ENCODE measurements at places on chromosomes 16 and 17.
A peak's percentile ranks its signal among the peaks of the same experiment; 100 is the strongest.

DNA sequence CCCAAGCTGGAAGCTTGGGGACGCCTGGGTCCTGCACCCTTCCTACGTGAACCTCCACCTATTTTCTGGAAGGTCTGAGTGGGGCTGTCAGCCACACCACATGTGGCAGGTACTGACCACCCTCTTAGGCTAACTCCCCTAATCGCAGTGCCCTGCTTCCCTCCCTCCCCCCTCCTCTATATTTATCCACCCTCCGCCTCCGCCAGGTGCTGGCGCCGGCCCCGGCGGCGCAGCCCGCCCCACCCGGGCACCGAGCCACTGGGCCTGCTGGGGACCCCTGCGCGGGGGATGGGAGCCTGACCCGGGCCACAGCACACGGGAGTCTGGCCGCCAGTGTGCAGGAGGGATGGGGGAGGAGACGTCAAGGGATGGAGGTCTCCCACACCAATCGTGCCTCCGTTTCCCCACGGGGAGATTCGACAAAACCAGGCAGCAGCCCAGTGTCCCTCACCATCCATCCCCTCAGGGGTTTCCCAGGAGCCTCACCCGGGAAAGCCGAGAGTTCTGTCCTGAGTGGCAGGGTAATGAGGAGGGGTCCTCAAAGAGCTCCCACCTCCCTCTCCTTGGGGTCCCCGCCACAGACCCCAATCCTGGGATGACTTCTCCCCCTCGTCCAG, 1.3 kb downstream of the PLEKHH3 start:
- DNase-seq = no peak

DNA sequence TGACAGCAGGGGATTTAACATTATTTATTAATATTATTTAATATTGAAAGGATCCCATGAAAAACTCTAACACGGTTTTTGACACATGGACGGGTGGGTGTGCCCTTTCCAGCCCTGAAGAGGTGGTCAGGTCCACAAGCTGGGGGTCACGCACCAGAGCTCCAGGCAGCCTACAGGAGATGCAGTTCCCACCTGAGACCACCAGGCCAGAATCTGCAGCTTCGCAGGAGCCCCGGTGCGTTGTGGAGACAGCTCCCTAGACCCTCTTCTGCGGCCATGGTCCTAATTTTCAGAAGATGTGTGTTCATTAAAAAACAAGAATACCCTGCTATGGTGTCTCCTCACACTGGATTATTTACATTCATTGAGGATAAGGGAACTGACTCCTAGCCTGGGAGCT, 331.1 kb downstream of the C16orf95 start:
- DNase-seq = no peak

DNA sequence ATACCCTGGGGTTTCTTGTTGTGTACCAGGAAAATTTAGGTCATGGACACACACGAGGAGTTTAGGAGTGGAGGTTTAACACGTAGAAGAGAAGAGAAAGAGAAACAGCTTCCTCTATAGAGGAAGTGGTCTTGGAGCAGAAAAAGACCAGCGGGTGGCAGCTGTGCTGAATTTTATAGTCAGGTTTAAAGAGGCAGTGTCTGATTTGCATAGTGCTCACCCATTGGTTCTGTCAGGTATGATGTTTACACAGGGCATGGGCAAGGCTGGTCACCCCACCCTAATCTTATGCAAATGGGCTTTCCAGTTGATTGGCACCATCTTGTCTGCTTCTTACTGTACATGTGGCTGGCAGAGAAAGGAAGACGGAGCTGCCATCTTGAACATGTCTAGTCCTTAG, 309.0 kb downstream of the CDH13 start:
- DNase-seq = no peak

GRCh38 chr16:22027633-22028032, 19.7 kb downstream of the MOSMO start:
- DNase-seq = no peak

- no peak for DNase-seq
These were observed 479.3 kb upstream of the ZFHX3 start for GRCh38 chr16:73527187-73527586.

GRCh38 chr17:49775546-49776260, 11.8 kb upstream of the FAM117A start:
- DNase-seq = no peak

- no peak for DNase-seq
These were observed 31.4 kb downstream of the CRAMP1 start for GRCh38 chr16:1643521-1643920.

- no peak for DNase-seq
These were observed 6.8 kb downstream of the DNASE1L2 start for GRCh38 chr16:2243031-2243528.

DNA sequence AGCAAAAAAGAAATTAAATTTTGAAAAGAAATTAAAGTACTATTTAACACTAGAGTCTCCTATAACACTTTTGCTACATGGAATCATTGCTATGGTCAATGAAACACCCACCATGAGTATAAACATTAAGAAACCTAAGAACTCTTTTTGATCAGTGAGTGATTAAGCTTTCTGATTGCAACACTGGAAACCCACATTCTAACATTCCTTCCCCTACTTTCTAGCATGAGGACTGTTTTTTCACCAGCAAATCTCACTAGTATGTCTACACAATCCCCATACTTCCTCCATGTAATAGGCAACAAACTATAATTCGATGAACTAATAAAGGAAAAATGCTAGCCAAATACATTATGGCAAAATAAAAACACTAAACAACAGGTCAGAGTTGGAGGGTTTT, 54.7 kb downstream of the SKAP1 start:
- DNase-seq = no peak

GRCh38 chr16:25066426-25066746, 45.2 kb upstream of the LCMT1 start:
- no peak for DNase-seq

GRCh38 chr17:74431568-74432423, at the start of gene GPRC5C:
TSS of gene GPRC5C (plus strand) at chr17:74432088. CDS start at chr17:74439777, 7,689 bp downstream.
- DNase-seq = peak; percentile 12

- no peak for DNase-seq
These were observed 13.2 kb downstream of the DDX42 start for GRCh38 chr17:63786971-63787711.

DNA sequence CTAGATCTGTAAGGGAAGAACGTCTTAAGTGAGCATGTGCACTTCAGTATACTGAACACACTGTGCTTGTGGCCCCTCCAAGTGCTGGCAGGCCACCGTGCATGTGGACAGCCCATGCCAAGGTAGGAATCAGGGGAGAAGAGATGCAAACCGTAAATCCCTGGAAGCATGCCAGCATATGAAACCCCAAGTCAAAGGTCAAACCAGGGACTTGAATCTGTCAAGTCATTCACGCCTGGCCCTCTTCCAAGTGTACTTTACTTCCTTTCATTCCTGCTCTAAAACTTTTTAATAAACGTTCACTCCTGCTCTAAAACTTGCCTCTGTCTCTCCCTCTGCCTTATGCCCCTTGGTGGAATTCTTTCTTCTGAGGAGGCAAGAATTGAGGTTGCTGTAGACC, 2.8 kb upstream of the ATXN2L start:
- no peak for DNase-seq

DNA sequence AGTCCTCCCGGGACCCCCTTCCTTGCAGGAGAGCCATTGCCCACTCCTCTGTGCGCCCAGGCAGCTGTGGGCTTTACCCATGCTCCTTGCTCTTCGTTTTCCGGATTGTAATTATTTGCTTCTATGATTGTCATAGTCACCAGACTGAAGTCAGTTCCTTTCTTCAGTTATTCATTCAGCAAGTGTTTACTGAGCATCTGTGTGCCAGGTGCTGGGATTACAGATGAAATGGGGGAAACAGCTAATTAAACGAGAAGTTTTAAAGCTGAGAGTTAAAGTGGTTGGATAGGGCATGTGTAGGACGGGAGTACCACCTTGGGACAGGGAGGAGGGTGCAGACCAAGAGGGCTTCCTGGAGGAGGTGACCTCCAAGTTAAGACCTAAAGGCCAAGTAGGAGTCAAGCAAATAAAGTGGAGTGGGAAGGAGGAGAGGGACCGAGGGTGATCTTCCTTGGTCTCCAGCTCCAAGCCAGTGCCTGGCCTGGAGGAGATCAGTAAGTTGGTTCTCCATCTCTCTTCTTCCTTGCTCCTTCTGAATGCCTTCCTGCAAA, 126.6 kb downstream of the OR1D5 start:
- DNase-seq = no peak

DNA sequence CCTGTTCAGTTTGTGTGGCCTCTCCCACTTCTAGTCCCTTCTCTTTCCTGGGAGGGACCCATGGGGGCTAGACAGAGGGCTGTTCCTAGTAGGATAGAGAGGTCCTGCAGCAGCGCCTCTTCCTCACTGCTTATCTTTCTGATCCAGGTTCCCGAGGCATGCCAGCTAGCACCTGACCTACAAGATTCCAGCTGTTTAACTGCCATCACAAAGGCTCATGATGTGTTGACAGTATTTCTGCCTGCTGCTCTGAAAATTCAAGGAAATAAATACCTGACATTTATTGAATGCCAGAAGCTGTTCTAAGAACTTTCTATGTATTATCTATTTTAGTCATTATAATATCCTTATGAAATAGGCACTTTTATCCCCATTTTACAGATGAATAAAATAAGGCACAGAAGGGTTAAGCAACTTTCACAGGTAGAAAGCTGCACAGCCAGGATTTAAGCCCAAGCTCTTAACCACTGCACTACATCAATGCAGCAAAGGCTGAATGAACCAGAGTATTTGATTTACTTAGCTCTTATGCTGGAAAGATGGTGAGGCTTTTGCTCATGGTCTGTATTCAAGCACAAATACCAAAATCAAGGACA, 38.8 kb downstream of the HEATR6 start:
- no peak for DNase-seq

GRCh38 chr17:59425085-59425931, 93.9 kb downstream of the YPEL2 start:
- DNase-seq = no peak

GRCh38 chr17:49817993-49818392, 29.5 kb downstream of the KAT7 start:
- DNase-seq = peak; percentile 63

DNA sequence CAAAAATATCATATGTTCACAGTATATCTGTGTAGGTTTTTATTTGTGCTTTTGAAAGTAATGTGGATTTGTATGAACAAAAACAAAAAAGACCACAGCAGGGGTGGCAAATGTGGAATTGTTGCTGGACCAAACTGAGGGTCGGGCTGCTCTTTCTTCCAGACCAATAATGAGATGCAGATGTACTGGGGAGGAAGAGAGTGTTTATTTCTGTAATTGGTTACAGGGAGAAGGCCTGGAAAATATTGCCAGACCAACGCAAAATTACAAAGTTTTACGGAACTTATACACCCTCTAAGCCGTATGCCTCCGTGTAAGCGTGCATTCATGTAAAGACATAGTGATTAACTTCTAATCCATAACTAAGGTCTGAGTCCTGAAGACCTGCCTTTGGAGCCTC, 353.9 kb upstream of the C16orf82 start:
- DNase-seq = no peak

DNA sequence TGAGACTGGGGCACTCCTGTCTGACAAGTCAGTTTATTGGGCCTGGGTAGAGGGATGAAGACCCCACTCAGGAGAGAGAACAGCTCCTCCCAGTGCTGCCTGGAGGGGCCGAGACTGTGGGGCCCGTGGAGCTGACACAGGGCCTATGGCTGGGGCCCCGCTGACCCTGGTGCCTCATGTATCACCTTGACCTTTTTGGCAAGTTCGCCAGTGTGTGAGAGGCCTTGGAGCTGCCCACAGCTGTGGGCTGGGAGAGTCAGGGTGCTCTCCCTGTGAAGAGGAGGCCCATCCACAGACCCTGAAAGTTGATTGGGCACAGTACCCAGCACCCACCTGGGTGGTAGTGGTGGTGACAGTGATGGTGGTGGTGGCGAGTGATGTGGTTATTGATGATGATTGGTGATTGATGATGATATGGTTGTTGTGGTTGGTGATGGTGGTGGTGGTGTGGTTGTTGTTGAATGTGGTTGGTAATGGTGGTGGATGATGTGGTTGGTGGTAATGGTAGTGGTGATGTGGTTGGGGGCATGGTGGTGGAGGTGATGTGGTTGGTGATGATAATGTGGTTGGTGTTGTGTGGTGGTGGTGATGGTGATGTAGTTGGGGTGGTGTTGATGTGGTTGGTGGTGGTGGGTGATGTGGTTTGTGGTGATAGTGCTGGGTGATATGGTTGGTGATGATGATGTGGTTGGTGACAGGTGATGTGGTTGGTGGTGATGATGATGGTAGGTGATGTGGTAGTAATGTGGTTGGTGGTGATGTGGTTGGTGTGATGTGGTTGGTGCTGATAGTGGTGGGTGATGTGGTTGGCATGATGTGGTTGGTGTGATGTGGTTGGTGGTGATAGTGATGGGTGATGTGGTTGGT, 29.1 kb downstream of the BAHCC1 start:
- DNase-seq = no peak

- DNase-seq = no peak
These were observed 28.4 kb upstream of the MRTFB start for GRCh38 chr16:14042706-14043105.

GRCh38 chr17:82668631-82669099, 20.4 kb upstream of the WDR45B start:
- peak; percentile 6 for DNase-seq

DNA sequence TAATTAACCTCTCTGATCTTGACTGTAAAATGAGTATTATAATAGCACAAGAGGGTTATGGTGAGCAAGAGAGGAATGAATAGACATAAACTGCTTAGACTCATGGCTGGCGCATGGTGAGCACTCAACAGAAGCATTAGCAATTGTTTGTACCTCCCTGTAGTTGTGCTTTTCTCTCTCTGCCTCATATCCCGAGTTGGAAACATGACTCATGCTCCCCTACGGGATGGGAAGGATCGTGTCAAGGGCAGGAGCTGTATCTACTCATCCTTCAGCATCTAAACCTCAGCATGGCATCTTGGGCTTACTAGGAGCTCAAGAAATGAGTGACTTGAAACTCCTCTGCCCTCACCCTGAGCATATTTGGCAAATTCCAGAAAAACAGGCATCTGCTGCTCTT, 299.6 kb downstream of the MAP2K4 start:
- DNase-seq = no peak

DNA sequence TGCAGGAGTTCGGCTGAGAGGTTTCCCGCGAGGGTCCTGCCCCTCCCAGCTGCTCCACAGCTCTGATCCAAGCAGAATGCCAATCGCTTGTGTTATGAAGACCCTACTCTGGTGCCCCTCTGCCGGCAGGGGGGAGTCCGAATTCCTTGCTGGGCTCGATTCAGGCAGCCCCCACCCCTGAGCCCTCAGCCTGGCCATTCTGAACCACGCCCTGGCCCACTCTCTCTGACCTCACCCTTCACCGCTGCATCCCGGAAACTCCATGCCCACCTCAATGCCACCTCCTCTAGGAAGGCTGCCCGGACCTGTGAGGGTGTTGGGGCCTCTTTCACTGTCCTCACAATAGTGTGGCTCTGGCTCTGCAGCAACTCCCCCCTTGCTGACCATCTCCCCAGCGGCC, 7.9 kb upstream of the UBE2I start:
- DNase-seq = no peak

- DNase-seq = no peak
These were observed 55.2 kb downstream of the MSI2 start for GRCh38 chr17:57311281-57312216.

GRCh38 chr17:47966079-47966519, 4.8 kb upstream of the CDK5RAP3 start:
- DNase-seq = no peak
